Esophagus squamous epithelium (tissue), 5 donors: ENCODE measurements at places on chromosomes 4 and X. TPM values are rescaled to one million over a fixed set of nuclear protein-coding genes. Genes with fewer than 3 reads are reported as not detected.

DNA sequence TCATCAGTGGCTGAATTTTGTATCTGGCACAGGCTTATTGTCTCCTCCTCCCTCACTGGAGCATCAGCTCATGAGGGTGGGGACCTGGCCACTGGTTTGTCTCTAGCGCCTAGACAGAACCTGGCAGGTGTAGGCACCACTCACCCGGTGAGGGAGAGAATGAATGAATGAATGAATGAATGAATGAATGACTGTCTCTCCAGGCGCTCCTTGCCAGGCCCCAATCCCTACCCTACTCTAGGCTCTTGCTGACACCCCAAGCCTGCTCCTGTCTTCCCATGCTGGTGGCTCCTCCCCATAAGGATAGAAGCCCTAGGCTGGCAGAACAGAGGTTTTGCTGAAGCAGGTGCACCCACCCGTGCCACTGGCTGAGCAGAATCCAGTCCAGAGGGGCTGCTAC, 41.3 kb upstream of the GRPEL1 start:
- no peak overlapping the region for H3K4me3 ChIP-seq
- H3K36me3 ChIP-seq = no peaks in the 10 kb centered on the region
- H3K4me1 ChIP-seq = no peaks in the 10 kb centered on the region
- H3K27ac ChIP-seq = no peak overlapping the region
- no peaks in the 10 kb centered on the region for H3K27me3 ChIP-seq

The CCDC110 gene
- total RNA-seq = 0.18 TPM

The FAM53A gene
- total RNA-seq = 0.42 TPM

DNA sequence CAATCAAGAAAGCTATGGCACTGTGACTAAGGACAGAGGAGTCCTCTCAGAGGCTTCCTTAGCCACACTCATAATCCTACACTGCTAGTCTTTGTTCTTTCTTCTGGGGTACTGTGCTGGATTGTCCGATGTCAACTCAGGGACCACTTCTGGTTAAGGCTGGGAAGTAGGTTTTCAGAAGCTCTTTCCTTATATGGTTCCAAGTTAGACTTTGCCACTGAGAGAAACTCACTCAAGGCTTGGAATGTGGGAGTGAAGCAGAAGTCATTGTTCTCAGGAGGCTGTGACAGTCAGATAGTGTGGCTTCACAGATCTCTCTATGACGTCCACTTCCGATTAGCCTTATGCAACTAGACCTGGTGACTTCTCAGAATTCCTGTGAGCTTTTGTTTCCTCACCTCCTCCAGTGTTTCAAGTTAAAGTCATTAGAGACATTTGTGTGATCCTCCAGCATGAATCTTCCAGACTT, 317.3 kb upstream of the F9 start:
- no peak overlapping the region for H3K4me3 ChIP-seq
- H3K27me3 ChIP-seq = no peaks in the 10 kb centered on the region
- H3K27ac ChIP-seq = no peak overlapping the region
- H3K36me3 ChIP-seq = no peaks in the 10 kb centered on the region
- no peaks in the 10 kb centered on the region for H3K4me1 ChIP-seq

DNA sequence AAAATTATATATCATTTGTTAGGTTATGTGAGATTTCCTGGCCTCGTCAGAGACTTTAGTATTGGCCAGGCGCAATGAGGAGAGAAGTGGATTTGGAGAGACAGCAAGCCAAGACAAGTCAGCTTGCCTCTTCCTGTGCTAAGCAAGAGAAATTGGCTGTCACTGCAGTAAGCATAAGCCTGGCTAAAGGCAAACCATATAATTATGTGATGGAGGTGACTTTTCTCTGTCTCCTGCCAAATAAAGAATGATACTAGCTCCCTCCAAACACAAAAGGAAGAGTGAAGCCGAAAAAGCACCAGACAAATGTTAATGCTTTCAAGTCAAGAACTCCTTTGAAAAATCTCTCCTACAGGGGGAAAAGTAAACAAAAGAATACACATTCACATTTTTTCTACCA, 2246.0 kb downstream of the ARAP2 start:
- H3K27me3 ChIP-seq = no peaks in the 10 kb centered on the region
- H3K4me1 ChIP-seq = no peaks in the 10 kb centered on the region
- DNase-seq = no peak
- no peaks in the 10 kb centered on the region for H3K36me3 ChIP-seq

GRCh38 chr4:3791910-3792542, 25.8 kb downstream of the ADRA2C start:
- H3K27me3 ChIP-seq = no peaks in the 10 kb centered on the region
- DNase-seq = no peak
- no peak overlapping the region for H3K27ac ChIP-seq
- no peaks in the 10 kb centered on the region for H3K4me1 ChIP-seq

DNA sequence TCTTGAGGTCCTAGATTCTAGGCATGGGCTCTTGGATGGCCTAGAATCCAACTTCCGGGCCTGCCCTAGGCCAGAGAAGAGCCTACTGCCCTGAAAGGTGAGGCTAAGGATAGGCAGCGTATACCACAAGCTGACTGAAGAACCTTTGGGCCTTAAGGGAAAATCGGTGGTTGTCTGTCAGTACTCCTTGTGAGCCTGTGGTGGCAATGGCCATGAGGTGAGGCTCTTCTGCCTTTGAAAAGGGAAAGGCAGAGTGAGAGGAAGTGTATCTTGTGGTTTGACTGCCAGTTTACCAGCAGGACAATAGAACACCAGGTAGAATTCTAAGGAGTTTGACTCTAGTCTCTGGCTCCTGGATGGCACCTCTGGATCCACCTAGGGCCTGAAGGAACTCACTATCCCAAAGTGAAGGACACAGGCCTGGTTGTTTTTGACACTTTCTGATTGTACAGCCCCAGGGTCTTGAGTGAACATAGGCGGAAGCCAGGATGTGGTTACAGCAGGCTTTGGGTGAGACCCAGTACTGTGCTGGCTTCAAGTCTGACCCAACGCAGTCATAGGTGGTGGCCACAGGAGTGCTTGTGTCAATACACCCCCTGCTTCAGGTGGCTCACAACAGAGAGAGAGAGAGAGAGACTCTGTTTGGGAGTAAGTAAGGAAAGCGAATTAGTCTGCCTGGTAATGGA, 20.9 kb downstream of the ITIH6 start:
- H3K27me3 ChIP-seq = no peaks in the 10 kb centered on the region
- H3K4me1 ChIP-seq = no peaks in the 10 kb centered on the region
- H3K36me3 ChIP-seq = no peaks in the 10 kb centered on the region
- no peak for DNase-seq

GRCh38 chrX:152070144-152070543, 68.2 kb downstream of the MAGEA10 start:
- no peaks in the 10 kb centered on the region for H3K36me3 ChIP-seq
- no peak overlapping the region for H3K4me3 ChIP-seq
- no peak overlapping the region for H3K27ac ChIP-seq
- no peaks in the 10 kb centered on the region for H3K27me3 ChIP-seq
- DNase-seq = no peak
